ENCODE measurements at places on chromosomes 4 and X.
A peak's percentile ranks its signal among the peaks of the same experiment; 100 is the strongest.

DNA sequence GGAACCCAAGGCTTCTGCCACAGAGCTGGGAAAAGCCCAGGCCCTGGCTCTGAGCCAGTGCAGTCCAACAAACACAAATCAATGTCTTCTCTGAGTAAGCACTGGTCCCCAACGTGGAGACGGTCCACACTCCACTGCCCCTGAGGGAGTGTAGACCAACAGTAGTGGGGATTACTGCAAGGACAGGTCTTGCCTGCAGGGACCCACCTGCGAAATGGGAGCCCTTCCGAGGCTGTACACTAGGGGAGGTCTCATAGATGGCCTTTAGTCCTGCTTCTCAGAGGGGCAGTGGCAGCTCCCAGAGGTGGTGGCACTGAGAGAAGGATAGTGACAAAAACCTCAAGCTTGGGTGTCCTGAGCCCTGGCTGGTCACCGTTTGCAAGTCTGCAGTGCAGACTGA, 19.5 kb downstream of the ENPP6 start:
- DNase-seq = no peak

- DNase-seq = no peak
These were observed 634.2 kb upstream of the NR3C2 start for GRCh38 chr4:149076401-149076800.

DNA sequence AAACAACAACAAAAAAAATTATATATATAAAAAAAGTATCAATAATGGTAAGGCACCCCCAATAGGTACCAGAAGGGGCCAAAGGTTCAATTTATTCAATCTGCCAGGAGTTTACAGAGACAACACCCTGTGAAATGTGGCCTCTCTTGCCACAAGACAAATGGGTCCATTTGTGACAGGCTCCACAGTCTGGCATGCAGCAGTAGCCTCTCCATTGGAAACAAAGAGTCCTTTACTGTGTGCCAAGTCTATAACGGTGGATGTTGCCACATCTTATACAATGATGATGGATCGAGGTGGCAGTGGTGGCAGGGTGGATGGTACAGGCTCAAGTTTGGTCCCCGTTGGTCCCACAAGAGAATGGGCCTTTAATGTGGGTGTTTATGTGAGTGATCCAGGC, 70.1 kb upstream of the SH3RF1 start:
- no peak for DNase-seq

GRCh38 chr4:116522922-116523321, 562.5 kb downstream of the TRAM1L1 start:
- DNase-seq = no peak

GRCh38 chrX:134158821-134159512, 78.0 kb upstream of the CCDC160 start:
- DNase-seq = no peak

- no peak for DNase-seq
These were observed 83.4 kb downstream of the SHISA3 start for GRCh38 chr4:42480717-42481116.

DNA sequence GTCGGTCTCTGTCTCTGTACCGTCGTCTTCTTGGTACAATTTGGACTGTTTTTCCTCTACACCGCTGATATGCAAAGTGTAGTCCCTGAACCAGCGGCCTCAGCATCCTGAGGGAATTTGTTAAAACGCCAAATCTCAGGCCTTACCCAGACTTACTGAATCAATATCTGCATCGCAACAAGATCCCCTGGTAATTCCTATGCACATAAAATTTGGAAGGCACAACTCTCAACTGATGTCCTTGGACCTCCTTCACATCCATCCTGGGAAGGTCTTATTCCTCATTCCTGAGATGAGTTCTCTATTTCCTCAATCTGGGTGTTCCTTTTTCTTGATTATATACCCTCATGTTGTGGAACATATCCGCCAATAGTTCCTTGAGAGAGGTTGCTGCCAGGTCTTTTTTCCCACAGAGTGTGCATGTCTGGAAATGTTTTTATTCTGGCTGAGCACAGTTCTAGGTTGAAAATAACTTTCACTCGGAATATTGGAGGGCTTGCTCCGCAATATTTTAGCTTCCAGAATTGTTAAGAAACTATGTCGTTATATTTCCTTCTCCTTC, 738 bp upstream of the HPF1 start:
- DNase-seq = no peak

- DNase-seq = no peak
These were observed 16.6 kb upstream of the UGT2B17 start for GRCh38 chr4:68592673-68593072.

- no peak for DNase-seq
These were observed 122.9 kb downstream of the PPA2 start for GRCh38 chr4:105350859-105351490.

DNA sequence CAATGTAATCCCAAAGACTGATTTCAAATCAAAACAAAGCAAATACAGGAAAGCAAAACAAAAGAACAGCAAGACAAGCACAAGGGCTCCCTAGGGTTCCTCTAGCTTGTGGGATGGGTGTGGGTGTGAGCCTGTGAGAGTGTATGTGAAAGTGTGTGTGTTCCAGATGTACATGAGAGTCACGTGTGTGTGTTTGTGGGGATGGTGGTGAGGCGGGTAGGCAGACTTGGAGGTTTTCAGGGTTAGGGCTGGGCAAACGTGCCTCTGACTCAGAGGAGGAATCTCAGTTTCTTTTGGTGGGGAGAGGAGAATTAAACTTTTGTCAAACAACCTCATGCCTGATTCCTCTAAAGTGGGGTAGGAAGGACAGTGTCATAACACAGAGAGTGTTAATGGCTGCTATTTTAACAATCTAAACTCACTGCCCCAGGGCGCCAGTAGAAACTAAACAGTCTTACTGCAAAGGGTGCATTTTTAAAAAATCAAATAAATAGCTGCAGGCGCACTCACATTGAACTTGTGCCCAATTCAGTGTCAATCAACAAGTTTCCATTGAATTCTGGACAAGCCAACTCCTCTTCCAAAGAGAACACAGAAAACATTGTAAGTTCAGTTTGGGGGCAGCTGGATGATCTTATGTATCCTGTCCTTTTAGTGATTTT, 51.8 kb downstream of the CHRDL1 start:
- DNase-seq = no peak

DNA sequence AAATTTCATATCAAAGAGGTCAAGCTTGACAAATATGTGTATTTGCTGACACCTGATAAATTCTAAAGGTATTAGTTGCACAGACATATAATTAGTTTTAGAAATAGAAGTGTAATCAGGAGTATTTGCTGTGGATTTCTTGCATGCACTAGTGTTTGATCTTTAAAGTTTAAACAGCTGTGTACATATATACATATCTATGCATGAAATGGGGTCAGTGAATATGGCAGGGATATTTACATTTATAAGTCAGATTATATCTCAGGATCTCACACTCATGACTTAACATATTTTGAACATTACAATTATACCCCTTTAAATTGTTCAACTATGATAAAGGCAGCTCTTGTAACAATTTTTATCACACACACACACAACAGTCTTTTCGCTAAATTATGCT, 547.4 kb upstream of the ACTRT1 start:
- DNase-seq = no peak

GRCh38 chrX:78747971-78748370, 451 bp downstream of the LPAR4 start:
- DNase-seq = no peak

GRCh38 chr4:177251237-177251636, 58.4 kb upstream of the NEIL3 start:
- DNase-seq = no peak

GRCh38 chr4:141158219-141158618, 24.9 kb upstream of the RNF150 start:
- no peak for DNase-seq

- no peak for DNase-seq
These were observed 202.0 kb downstream of the DHX15 start for GRCh38 chr4:24382381-24382780.

- DNase-seq = no peak
These were observed 79.8 kb downstream of the IQCM start for GRCh38 chr4:149735796-149736195.

- no peak for DNase-seq
These were observed 118.8 kb downstream of the GATB start for GRCh38 chr4:151641983-151642382.

DNA sequence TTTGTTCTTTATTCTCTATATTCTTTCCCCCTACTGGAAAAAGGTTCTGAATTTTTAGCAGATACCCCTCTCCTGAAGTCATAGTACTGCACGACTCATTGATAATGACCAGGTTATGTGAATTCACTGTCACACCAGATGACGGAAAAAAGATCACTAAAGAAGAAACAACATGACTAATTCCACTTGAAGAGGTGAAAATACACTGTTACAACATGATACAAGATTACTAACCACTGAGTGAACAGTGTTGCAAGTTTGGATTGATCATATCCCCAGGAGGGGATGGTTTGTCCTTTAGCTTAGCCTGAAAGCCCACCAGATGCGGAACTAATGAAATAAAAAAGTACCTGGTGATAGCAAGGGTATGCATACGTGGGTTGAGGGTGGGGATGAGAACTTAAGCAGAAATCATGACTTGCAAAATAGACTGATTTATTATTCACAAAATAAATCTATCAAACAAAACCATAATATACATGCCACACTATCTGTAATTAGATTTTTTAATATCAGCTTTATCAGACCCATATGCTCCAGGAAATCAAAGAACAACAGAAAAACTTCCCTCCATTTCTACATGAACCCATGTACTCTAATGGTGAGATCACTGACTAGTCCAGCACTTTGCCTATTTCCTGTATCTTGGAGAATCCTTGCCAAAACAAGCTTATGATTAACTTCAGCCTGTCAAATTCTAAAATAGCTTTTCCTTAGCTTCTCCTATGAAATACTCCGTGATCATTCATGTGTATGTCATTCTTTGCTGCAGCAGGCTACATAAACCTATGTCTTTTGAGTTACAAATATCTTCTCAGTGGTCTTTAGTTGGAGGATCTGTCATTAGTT, 257.4 kb upstream of the AGA start:
- DNase-seq = no peak

DNA sequence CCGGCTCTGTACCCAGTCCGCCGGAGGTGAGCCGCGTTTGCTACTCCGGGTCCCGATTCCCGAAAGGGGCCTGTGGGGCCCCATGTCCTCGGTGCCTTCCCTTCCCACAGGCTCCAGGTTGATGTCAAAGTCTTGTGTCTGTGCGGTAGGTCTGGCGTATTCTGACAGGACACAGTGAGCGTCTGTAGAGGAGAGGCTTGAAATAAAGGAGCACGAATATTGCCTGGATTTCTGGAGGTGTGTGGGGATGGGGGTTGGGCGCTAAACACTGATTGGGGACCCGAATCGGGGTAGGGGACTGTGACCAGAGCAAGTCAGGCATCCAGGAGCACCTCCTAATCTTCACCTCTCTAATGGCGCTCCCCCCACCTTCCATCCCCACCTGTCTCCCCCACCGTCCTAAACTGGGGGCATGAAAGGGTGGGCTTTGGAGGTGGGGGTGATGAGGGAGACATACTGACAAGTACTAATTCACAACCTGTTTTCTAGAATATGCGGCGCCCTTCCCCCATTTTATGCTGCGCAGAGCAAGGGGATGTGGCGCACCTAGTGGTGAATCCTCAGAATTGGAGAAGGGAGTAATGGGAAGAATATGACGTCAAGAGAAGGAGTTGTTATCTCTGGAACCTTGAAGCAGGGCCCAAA, 855 bp downstream of the GPRASP2 start:
- DNase-seq = peak; percentile 53

DNA sequence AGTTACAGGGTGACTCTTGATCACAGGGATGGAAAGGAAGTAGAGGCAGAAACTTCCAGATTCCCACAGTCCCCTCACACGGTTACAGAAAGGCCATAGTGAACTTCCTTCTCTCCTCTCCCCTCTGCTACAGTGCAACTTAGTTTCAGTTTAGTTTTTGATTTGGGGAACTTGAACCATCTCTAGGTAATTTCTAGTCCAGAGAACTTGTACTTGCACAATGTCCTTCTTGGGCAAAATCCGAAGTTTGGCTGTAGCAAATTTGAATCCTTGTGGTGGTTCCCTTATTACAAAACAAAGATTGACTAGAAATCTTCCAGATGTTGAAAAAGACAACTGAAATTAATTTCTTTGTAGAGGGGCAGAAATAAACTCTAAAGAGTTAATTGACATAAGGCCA, 1.2 kb upstream of the BLTP1 start:
- DNase-seq = no peak

DNA sequence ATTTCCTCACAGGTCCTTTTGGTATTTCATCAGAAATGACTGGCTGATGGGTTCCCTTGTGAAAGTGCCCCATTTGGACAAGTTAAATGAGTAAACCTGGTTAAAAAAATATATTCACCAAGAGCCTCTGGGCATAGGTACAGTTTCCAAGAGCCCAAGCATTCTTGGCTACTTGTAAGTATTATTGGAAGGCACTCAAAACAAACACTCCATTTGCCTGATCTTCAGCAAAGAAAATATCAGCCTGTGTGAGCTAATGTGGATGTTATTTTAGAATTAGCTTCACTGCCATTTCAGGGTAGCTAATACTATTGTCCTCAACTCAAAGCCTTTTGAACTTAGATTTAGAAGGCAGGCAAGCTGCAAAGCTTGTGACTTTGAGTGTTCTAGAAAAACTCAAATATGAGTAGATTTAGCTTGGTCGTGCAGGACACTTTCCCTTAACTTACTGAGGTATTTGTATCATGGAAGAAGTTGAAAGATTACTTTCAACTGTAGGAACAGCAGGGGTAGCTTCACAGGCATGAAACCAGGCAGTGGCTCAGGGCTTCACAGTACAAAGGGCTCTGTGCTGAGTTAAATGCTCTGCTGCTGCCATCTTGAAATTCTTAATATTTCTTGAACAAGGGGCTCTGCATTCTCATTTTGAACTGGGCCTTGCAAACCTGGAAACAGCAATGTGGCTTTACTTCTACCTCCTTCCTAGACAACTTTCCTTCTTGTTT, 177.2 kb downstream of the AMELX start:
- no peak for DNase-seq

GRCh38 chr4:146437778-146438177, 84.0 kb downstream of the SLC10A7 start:
- DNase-seq = no peak

DNA sequence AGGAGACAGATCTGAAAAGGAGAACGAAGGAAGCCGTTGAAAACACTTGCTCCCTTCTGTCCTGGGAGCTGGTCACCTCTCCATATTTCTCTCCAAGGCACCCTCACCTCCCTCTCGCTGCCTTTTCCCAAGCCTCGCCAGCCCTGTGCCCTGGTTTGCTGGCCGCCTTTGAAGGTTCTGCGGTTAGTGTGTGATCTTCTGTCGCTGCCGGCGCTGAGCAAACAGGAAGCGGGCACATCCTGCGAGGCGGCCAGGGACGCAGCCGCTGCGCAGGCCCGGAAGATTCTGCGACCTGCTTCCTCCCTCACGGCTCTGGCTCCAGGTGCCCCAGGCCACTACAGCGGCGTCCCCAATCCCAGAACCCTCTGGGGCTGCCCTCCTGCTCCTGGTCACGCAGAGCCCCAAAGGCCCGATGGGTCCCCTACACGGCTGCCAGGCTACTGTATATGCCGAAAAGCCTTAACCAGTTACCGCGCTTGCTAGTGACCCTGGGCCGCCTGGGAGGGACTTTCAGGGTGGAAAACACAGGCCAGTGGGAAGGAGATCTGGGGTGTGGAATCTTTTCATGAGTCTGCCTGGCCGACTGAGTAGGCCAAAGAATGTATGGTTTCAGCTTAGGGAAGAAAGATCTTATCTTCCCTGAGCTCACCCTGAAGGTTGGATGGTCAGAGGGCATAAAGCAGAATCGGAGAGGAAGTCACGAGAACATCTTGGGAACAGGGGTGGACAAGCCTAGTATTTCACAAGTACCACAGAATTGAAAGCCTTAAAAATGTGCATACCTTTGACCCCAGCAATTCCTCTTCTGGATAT, 2.3 kb upstream of the SASH3 start:
- peak; percentile 45 for DNase-seq
